ENCODE measurements at places on chromosomes 1 and 21.

DNA sequence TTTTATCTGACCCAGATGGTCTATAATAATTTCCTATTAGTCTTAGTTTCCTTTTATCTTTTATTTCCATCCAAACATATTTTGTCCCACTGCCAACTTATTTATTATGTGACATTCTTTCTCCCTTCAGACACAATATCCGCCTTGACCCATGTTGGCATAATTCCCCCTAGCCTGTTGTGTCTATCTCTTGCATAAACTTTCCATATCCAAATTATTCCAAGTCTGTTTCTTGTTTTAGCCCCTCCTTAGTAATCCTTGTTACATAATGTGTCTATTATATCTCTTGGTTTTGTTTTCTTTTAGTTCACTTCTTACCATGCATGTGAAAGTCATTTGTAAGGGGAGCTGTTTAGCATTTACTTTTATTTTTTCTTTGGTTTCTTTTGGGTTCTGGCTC is 81.6 kb upstream of the CACHD1 start:
- no peak for DNase-seq

- no peak for DNase-seq
These were observed 54.6 kb upstream of the SYT14 start for GRCh38 chr1:209883341-209883971.

- no peak for DNase-seq
These were observed 686 bp upstream of the ZNF281 start for GRCh38 chr1:200410566-200410878.

- DNase-seq: no peak
These were observed 21.8 kb downstream of the RPTN start for GRCh38 chr1:152137215-152137614.

- DNase-seq: no peak
These were observed 241.2 kb downstream of the SETD4 start for GRCh38 chr21:35819134-35819533.

DNA sequence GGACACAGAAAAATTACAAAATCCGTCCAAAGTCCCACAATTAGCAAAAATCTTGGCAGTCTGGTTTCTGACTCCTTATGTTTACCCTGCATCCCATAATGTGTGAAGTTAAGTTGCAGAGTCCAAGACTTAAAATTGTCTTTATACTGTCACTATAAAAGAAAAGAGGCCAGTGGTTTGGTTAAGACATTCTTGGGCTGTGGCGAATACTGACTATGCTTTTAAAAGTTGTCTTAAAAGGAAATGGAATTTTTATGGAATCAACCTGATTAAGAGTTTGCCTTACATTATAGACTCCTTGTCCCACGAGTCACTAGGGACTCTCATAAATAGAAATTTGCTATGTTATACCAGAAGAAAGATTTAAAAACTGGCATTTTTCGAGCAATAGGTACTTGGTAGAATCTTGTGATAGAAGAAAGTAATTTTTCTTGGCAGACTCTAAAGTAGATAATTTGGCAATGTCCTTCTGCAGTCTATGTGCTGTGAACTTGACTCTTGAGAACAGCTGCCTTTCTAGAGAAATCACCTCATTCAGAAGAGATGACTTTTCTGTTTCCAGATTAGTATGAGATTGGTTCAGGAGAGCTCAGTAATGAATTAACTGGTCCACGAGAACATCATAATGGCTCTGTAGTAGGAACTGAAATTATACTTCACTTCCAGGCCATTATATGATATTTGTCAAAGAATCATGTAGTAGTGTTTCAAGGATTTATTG is 31.8 kb downstream of the NTNG1 start:
- no peak for DNase-seq

DNA sequence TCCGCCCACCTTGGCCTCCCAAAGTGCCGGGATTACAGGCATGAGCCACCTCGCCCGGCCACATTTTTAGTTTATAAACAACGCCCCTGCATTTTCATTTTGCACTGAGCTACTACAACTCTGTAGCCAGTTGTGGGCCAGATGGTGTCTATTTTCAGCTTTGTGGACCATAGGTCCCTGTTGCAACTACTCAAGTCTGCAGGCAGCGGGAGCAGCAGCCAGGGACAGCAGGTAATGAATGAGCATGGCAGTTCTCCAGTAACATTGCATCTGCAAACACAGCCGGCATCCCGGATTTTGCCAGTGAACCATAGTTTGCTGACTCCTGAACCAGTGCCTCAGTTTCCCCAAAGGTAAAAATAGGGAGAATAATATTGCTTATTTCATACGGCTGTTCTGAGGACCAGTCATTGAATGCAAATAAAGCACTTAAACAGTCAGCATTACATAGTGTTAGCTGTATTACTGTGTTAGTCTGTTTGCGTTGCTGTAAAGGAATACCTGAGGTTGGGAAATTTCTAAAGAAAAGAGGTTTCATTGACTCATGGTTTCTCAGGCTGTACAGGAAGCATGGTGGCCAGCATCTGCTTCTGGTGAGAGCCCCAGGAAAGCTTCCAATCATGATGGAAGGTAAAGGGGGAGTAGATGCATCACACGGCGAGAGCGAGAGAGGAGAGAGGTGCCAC is 65.5 kb upstream of the SLC45A1 start:
- DNase-seq: no peak

- DNase-seq: no peak
These were observed 53.3 kb downstream of the SYF2 start for GRCh38 chr1:25178917-25179561.

DNA sequence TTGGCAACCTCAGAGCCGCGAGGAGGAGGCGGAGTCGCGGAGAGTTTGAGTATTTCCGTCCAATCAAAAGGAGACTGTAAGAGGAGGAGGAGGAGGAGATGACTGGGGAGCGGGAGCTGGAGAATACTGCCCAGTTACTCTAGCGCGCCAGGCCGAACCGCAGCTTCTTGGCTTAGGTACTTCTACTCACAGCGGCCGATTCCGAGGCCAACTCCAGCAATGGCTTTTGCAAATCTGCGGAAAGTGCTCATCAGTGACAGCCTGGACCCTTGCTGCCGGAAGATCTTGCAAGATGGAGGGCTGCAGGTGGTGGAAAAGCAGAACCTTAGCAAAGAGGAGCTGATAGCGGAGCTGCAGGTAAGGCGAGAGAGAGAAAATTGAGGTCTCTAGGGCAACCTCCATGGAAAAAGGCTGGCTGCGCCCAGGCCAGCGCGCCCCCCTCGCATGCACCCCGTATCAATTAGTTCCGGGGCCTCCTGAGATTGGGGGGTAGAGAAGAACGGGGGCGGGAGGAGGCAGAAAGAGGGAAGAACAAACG is at the start of gene PHGDH:
PHGDH (plus strand) TSS at position 131 of the 538 bp plus-strand sequence; CDS start at position 220, 89 bp downstream.
- no peak for DNase-seq

GRCh38 chr21:45537111-45537745 is 5.0 kb downstream of the SLC19A1 start:
- no peak for DNase-seq

DNA sequence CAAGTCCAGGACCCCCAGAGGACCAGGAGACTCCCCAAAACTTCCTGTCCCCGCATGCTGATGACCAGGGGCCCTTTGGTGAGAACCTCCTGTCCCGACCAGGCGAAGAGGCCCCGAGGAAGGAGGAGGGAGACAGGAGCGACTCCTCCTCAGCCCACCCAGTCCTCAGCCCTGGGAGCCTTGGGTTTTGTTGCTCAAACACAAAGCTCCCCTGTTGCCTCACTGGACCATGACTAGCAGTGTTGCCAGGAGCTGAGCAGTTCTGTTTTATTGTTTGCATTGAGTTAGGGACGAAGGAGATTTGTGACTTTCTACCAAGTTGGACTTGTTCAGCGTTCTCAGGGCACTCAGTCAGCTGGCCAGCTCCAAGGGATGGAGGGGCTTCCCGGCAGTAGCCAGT is 10.0 kb downstream of the UMODL1 start:
- DNase-seq: no peak

Measured in stimulated activated CD8-positive, alpha-beta memory T cell treated with anti-CD3 and anti-CD28 coated beads, Interleukin-4, amount 100 ng/mL, for 4 hours (primary cell).